NCI-H1436 treated with DMSO at 0.1 percent for 48 hours (cell line): ENCODE measurements at places on chromosomes 6 and 20.

- DNase-seq, result no peak
Observed at GRCh38 chr20:11646359-11646758, 271.3 kb upstream of the BTBD3 start.

DNA sequence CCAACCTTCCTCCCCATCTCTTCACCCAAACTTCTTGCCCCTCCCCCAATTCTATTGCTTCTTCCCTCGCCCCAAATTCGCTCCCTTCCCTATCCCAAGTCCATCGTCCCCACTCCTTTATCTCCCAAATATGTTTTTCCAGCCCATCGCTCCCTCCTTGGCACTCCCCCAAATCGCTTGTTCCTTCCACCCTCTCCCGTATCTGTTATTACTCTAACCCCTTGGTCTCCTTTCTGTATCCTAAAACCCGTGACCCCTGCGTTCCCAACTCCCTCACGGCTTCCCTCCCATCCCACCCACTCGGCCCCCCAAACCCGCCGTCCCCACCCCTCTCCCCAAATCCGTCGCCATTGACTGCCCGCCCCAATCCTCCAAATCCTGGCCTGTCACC, 584 bp downstream of the MTCH1 start:
- no peak for DNase-seq

- DNase-seq, result no peak
Observed at GRCh38 chr6:113742342-113742741, 114.8 kb upstream of the MARCKS start.

DNA sequence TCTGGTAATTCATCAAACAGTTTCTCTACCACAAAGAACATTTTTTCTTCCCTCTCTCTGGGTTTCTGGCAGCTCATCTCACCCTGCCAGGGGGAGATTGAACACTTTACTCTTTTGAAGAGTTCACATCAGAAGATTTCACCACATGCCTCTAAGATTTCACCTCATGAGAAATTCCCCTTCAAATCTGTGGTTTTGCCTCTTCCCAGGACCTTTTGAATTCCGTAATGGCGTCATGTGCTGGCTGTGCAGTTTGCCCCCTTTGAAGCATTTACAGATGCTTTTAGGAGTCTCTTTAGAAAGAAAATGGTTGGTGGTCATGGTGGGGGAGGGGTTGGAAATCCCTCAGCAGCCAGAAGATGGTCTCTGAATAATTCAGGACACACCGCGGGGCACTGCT, 486.1 kb downstream of the QKI start:
- DNase-seq, result no peak

DNA sequence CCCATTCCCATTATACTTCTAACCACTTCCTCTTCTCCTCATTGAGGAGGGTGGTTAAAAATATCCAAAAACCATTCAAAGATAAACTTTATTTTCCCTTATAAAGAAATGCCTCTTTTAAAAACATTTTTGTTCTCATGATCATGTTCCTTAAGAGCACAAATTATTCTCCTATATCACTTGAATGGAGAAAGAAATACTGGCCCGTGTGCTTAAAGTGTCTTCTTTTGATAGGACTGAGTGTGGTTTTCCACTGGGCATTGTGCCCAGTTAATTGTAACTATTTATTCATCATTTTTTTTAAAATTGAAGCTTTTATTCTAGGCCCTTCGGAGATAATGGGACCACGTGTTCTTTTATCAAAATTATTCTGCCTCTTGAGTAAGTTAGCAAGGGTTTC, 871.5 kb downstream of the QKI start:
- DNase-seq, result peak; percentile 3

DNA sequence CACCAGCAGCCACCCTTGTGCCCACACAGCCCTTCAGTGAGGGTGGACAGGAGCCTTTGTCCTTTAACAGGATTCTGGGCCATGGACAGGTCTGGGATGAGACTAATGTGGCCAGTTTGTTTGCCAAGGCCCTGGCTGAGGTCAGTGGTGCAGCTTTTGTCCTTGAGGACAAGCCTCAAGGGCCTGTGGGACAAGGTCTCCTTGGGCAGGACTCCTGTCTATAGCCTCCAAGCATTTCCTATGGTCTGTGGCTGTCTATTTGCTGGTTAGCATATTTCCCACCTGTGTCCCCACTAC, 44.1 kb downstream of the SUN5 start:
- DNase-seq, result no peak

DNA sequence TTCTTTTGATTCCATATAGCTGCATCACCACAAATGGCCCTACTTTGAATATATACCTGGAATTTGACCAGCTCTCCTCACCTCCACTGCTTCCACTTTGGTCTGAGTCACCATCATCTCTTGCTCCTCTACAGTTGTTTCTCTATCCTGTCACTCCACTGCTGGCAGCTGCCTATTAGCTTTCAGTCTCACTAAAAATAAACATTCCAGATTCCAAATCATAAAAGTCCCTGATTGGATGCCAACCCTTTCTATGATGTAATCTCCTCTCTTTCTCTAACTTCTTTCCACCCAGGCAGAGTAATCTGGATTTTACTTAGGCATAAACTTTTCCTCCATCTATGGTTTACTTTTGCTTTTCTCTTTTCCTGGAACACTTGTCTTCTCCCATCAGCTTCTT, 49.1 kb downstream of the RFPL4B start:
- no peak for DNase-seq

DNA sequence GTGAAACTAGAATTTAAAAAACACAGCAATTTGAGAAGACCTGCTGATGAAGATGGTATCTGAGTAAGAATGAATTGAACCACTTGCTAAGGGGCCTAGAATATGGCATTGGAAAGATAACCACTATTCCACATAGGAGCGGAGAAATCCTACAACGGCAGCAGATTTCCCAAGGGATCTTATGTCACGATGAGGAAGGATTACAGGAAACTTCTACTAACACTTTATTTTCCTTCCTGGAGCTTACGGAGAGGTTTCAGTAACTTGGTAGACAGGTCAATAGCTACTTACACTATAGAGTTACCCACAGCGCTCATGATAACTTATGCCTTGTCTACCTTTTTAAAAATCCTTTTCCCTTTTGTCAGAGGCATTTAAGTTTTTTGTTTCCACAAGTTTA, 11.8 kb upstream of the TCF21 start:
- no peak for DNase-seq

DNA sequence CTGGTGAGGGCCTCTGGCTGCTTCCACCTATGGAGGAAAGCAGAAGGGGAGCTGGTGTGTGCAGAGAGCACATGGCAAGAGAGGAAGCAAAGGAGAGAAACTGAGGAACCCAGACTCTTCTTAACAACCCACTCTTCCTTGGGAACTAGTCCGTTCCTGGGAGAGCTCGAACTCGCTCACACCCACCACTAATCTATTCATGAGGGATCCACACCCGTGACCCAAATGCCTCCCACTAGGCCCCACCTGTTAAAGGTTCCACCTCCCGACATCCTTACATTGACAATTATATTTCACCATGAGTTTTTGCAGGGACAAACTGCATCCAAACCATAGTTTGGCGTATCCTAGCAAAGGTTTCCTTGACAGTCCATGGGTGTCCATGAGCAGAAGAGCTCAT, 123.2 kb downstream of the TBC1D7 start:
- no peak for DNase-seq

DNA sequence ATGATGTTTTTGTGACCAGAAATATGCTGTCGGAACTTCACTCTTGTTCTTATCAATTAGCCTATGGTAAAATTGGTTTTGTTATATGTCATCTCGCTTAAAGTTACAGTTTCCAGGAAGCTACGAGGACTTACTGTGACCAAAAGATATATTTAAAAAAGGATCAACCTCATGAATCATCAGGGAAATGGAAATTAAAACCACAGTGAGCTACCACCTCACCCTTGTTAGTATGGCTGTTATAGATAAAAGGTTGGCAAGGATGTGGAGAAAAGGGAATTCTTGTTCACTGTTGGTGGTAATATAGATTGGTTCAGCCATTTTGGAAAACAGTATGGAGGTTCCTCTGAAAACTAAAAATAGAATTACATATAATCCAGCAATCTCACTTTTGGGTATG, 14.3 kb upstream of the INSM1 start:
- no peak for DNase-seq

- no peak for DNase-seq
Observed at GRCh38 chr6:67759001-67759400, 876.1 kb upstream of the ADGRB3 start.

GRCh38 chr6:128358244-128358776, 162.1 kb downstream of the PTPRK start:
- DNase-seq, result no peak

DNA sequence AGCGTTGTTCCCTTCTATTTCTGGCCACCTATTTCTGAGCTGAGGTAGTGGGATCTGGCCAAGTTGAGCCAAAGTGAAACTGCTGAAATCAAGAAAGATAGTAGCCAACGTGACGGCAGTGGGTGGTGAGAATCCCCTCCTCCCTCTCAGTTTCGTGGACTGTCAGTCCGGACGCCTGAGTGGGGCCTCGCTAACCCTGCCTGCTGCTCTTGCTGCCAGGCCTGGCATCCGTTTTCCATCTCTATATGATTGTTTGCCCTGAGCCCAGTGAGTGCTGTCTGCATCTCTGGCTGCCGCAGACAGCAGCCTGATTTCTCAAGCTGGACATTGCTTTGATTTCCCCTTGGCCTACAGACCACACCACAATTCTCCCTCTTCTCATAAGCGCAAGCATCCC, 23.5 kb upstream of the PAX1 start:
- no peak for DNase-seq

DNA sequence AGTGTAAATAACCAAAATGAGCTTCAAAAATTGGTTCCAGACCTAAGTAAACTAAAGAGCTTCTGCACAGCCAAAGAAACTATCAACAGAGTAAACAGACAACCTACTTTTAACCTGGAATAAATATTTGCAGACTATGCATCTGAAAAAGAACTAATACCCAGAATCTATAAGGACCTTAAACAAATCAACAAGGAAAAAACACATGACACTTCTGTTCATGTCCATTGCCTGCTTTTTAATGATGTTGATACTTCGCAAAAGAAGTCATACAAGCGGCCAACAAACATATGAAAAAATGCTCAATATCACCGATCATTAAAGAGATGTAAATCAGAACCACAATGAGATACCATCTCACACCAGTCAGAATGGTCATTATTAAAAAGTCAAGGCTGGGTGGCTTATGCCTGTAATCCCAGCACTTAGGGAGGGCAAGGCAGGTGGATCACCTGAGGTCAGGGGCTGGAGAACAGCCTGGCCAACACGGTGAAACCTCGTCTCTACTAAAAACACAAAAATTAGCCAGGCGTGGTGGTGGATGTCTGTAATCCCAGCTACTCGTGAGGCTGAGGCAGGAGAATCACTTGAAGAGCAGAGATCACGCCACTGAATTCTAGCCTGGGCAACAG, 42.5 kb upstream of the DST start:
- no peak for DNase-seq

- no peak for DNase-seq
Observed at GRCh38 chr20:61355585-61355984, 103.5 kb downstream of the CDH4 start.

- DNase-seq, result no peak
Observed at GRCh38 chr6:167226791-167227190, 64.3 kb upstream of the UNC93A start.

- DNase-seq, result no peak
Observed at GRCh38 chr6:1672379-1672778, 62.7 kb downstream of the FOXC1 start.

DNA sequence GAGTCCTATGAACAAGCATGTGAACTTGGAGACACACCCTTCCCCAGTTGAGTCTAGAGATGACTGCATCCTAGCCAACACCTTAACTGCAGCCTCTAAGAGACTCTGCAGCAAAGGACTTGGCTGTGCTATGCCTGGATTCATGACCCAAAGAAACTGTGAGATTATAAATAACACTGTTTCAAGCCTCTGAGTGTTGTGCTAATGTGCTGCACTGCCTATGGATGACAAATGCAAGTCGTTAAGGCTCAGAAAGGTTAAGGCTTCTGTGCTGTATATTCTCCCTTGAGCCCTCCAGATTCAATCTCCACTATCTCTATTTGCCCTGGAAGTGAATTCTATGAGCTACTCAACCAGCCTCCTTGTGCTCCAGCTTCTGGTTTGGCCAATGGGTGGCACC, 116.5 kb upstream of the CBLN4 start:
- DNase-seq, result no peak

DNA sequence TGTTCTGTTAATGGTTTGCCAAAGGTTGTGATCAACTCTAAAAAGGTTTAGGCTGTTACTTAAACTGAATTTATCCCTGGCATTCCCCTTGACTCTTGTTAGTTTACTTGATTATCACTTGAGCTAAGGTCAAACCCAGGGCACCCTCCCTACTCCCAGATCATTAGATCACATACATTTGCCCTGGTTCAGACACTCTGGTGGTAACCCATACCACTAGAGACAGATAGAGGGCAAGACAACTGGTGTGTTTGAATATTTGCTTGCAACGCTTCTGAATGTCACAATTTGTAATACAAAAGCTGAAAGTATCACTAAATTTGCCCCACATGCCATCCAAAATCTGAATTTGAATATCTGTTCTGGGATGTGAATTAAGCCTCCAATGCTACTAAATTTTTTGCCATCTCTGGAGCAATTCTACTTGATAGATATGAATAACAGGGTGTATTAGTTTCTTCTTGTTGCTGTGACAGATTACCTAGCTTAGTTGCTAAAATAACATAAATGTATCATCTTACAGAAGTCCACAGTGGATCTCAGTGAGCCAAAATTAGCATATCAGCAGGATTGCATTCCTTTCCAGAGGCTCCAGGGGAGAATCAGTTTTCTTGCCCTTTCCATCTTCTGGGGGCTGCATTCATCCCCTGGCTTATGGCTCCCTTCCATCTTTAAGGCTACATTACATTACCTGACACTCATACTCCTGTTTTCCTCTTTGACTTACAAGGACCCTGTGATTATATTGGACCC, 45.4 kb downstream of the FIG4 start:
- no peak for DNase-seq

DNA sequence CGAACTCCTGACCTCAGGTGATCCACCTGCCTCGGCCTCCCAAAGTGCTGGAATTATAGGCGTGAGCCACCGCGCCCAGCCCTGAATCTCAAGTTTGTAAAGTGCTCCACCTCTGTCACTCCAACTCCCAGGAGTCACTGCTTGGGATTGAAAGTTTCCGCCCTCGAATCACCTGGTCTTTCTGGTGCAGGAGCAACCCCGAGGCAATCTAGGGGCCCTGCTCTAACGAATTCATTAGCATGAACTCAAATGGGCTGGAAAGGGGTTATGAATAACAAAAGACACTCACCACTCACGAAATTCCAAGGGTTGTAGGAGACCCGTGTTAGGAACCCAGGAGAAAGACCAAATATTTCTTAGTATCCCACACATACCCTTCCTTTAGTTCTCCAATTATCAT, 26.1 kb downstream of the RBCK1 start:
- DNase-seq, result no peak
